ENCODE measurements at places on chromosomes 7 and 10.
A peak's percentile ranks its signal among the peaks of the same experiment; 100 is the strongest.

- DNase-seq = no peak
Observed at GRCh38 chr7:18675579-18675978, 180.0 kb downstream of the HDAC9 start.

- DNase-seq = peak; percentile 37
Observed at GRCh38 chr10:24952707-24953645, 570 bp upstream of the PRTFDC1 start.

- DNase-seq = peak; percentile 40
Observed at GRCh38 chr7:34928052-34928451, 109.2 kb downstream of the DPY19L1 start.

- no peak for DNase-seq
Observed at GRCh38 chr10:72013202-72013945, 49.2 kb downstream of the CHST3 start.

DNA sequence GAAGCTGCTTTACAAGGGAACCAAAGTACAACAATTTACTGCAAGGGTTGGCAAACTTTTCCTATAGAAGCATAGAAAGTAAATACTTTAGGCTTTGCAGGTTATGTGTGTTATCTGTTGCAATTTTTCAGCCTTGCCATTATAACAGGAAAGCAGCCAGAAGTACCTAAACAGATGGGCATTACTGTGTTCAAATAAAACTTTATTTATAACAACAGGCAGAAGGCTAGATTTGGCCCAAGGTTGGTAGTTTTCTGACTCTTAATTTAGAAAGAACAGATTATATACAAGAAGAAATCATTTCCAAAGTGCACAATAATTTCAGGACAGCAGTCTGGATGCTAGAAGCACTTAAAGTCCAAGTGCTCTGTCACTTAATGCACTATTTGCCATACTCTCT is 307.1 kb downstream of the ANKRD7 start:
- DNase-seq = no peak

DNA sequence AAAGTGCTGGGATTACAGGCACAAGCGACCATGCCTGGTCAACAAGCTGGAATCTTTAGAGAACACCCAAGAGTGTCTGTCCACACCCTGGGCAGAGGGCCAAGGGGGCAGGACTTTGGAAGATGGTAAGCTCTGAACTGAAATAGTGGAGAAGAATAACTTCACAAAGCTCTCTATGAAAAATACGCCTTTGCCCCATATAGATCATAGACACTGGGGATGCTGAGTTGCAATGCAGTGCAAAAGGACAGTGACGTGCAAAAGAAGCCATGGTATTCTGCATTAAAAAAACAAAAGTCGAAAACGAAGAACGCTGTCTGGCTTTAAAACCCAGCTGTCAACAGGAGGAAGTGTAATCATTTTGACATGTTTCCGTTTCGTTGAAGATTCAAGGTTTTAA is 353.6 kb downstream of the CALN1 start:
- no peak for DNase-seq

DNA sequence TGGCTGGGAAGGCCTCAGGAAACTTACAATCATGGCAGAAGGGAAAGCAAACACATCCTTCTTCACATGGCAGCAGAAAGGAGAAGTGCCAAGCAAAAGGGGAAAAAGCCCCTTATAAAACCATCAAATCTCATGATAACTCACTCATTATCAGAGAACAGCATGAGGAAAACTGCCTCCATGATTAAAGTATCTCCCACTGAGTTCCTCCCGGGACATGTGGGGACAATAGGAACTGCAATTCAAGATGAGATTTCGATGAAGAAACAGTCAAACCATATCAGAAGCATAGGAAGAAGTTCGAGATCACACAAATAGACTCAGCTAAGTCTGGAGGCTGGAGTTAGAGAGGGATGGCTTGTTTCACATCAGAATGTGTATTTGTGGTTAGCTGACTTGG is 869.4 kb upstream of the PHF14 start:
- no peak for DNase-seq

Measured in activated CD4-positive, alpha-beta T cell treated with anti-CD3 and anti-CD28 coated beads, Interleukin-2, amount 10 ng/mL, durations not matched to agents 7 days and 5 days (primary cell).